ENCODE measurements at places on chromosomes 2 and 18.

- no peak for DNase-seq
These were observed 186.4 kb downstream of the VAPA start for GRCh38 chr18:10100196-10100595.

- no peak for DNase-seq
These were observed 161.2 kb upstream of the MAP3K20 start for GRCh38 chr2:172914341-172915008.

GRCh38 chr2:240850756-240851077 lies 17.9 kb upstream of the AGXT start:
- no peak for DNase-seq

- DNase-seq: no peak
These were observed 92.6 kb upstream of the PNPT1 start for GRCh38 chr2:55786280-55786679.

GRCh38 chr18:63981719-63982118 lies 11.8 kb downstream of the SERPINB8 start:
- DNase-seq: no peak

- no peak for DNase-seq
These were observed 76.6 kb downstream of the PSMG2 start for GRCh38 chr18:12779456-12779855.

DNA sequence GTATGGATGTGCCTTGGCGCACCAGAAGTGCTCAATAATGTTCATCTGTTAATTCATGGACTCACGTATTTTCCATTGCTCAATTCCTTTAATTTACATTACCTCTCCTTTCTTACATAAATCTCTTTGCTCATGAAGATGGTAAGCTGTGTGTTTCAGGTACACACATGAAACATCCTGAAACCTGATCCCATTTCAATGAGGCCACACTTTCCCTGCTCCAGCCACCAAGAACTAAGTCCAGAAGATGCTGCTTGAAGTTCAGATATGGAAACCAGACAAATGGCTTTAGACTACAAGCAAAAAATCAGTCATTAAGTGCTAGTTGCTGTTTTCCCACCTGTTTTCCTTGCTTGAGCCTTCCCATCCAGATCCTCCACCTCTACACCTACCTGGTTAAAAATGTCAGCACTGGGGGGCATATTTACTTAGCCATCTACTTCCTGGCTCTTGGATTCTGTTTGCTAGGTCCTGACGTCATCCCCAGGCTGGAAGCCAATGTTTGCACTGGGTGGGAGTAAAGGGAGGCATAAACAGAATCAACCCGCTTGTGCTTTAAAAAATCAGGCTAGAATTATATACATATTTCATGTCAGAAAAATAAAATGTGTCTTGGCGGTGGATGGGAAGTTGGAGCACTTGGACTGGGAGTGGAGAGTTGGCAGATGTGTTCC lies 309.7 kb downstream of the OSR1 start:
- no peak for DNase-seq

DNA sequence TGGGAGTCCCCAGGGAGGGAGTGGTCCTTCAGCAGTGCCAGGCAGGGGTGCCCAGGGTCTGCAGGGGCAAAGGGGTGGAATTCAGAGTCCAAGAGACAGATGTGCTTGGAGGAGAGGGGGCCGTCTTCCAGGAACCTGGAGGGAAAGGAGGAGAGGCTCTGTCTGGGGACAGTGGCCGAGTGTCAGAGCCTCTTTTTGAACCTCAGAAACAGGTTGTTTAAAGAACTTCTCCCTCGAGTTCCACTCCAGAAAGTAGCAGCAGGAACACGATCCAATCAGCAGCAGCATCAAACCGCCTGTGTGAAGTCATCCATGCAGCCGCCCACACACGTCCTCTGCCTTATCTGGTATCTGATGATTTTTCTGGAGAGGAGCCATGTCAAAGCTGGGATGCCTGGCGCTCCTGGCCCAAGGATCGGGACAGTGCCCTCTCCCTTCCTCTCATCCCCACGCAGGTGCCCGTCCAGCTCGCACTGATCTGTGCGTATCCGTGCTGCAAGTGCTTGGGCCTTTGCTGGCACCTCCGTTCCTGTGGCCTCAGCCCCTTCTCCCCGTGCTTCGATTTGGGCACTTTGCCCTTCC lies 205.1 kb downstream of the NDUFA10 start:
- DNase-seq: peak; percentile 2

GRCh38 chr2:20092226-20092900 lies 40.9 kb upstream of the LAPTM4A start:
- no peak for DNase-seq

GRCh38 chr18:21678859-21679258 lies 25.7 kb downstream of the ABHD3 start:
- peak; percentile 38 for DNase-seq

- no peak for DNase-seq
These were observed 46.7 kb upstream of the FOXI3 start for GRCh38 chr2:88499204-88499603.

GRCh38 chr2:75707901-75708300 lies 2.8 kb downstream of the GCFC2 start:
- DNase-seq: no peak

DNA sequence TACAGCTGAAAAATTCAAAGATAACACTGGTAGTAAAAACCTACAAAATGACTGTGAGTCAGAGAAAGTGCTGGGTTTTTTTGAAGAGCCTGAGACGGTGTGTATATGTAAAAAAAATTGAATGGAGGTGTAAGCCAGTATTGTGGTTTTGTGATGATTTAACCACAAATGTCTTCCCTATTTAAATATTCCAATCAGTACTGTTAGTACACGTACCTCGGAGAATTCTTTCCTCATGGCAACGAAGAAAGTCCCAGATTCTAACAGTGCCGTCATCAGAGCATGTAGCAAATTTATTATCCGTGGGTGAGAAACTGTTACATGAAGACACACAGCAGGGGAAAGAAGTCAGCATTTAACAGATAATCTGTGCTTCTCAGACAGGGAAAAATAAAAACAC lies 48.1 kb downstream of the WDR33 start:
- DNase-seq: no peak

DNA sequence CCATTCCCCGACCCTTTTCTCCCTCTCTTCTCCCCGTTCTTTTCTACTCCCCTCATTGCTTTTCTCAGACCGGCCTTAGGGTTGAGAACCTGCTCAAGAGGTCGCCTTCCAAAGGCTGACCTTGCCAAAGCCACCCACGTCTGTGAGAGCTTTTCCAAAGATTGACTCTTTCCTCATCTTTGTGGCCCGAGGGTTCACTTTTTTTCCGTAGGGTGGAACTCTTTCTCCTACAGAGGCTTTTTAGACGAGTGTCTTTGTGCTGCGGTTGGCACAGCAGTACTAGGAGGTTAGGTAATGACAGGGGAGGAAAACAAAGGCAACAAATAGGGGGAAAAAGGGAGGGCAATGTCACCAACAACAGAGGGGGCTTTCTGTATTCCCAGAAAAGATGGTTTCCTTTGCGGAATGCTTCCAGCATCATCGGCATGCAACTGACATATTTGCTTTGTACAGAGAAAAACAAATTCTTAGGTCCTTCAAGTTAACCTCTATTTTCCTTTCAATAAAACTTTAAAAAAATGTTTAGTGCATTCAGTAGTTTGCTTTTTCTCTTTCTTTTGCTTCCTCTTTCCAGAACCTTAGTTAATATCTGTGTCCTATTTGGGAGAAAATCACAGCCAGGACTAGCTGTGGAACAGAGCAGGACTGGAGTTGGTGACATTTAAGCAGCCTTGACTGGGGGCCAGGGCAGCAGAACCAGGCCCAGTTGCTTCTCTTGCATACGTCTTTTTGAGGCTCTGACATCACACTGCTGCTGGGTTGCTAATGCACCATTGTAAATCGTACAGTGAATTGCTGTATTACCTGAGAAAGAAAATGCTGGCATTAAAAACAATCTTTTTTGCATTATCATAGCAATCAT lies 188.1 kb upstream of the FANCL start:
- DNase-seq: no peak

GRCh38 chr2:143491131-143491530 lies 361.9 kb downstream of the ARHGAP15 start:
- DNase-seq: no peak

GRCh38 chr18:30746224-30746623 lies 296.3 kb downstream of the DSC3 start:
- DNase-seq: no peak

DNA sequence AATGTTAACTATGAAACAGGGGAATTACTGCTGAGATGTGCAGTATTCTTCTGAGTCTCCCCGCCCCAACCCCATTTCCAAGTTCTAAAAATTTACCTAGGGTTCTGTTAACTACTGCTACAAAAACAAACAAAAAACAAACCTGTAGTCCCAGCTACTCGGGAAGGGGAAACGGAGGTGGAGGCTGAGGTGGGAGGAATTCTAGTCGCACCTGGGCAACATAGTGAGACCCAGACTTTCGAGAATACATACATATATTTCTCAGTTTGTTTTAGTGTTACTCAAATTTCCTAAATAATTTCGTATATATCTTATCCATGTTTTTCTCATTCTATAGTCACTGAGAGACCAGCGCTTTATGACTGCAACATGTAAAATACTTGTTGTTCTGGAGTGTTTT lies 989 bp downstream of the STAM2 start:
- no peak for DNase-seq

GRCh38 chr18:72738136-72738535 lies 129.7 kb downstream of the NETO1 start:
- no peak for DNase-seq

DNA sequence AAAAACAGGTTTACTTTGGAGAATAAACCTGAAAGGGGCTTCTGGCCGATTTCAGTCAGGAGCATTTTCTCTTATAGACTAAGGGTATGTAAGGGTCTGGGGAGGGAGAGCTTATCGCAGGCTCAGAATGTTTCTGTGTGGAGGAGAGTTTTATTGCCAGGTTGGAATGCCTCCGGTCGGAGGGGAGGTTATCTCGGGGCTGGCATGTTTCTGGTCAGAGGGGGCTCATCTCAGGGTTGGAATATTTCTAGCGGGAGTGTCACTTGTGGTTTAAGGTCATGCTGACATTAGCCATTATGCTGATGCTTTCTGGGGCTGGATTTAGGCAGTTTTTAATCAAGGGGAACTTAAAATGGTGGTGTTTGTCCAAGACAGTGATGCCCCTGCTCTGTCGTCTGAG lies 333.6 kb downstream of the METTL4 start:
- DNase-seq: no peak

DNA sequence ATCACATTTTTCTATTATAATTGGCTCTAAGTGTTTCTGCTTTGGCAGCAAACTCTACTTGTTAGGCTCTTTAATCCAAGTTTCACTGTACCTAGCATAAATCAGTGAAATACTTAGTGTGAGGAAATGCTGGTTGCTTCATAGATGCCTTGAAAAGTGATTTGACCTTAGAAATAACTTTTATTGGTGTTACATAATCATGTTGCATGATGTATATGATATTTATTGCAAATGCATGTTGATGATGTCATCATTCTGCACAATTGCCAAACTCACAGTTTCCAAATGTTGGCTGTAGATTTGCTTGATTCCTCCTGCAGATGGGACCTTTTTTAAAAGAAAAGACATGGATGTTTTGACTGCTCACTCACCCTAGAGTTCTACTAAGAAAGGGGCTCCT lies 137.6 kb upstream of the BCL2L11 start:
- peak; percentile 66 for DNase-seq

- peak; percentile 27 for DNase-seq
These were observed 3.3 kb upstream of the ZBTB7C start for GRCh38 chr18:48412339-48412929.

- peak; percentile 61 for DNase-seq
These were observed 215.2 kb downstream of the RAD51AP2 start for GRCh38 chr2:17303054-17303453.

- DNase-seq: no peak
These were observed 93.7 kb upstream of the RIOK3 start for GRCh38 chr18:23359421-23359820.

- DNase-seq: no peak
These were observed 134.7 kb downstream of the PXDN start for GRCh38 chr2:1609485-1610095.

Data from MV-4-11 (cell line).